Heart right ventricle (tissue), 16 donors: ENCODE measurements at places on chromosomes 2 and 18. TPM values are rescaled to one million over a fixed set of nuclear protein-coding genes. Genes with fewer than 3 reads are reported as not detected.

GRCh38 chr18:9658087-9658641 lies 43.8 kb upstream of the PPP4R1 start:
- DNase-seq = no peak

DNA sequence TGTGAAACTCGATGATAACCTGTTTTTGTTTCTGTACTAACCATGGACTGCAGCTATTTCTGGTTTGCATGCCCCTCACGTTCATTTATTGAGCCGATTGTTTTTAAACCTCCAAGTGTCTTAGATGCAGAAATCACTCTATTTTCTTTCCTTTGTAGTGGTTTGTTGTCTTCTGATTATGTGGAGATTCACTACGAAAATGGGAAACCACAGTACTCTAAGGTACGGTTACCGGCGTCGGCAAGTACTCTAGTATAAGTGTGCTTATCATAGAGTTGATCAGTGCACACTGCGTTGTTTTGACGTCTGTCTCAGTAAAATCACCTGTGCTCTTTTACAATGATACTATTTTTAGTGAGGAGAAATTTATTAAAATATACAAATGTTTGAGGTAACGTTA lies 87.4 kb downstream of the ADAM23 start:
- no peak for DNase-seq

DNA sequence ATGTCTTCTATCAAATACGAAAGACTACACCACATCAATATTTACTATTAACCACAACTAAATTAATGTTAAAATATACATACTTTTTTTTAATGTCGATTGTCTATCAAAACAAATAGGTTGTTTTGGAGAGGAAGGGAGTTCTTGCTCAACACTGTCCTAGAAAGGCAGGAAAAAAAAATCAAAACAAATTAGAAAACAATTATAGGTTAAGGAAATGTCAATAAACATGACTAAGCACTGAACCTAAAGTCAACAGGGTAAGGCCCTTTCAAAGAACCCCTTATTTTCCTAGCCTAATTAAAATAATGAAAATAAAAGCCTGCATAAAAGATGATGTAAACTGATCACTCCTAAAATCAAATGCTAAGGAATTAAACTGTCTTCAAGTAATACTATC lies 2.8 kb downstream of the CEP76 start:
- no peak for DNase-seq

DNA sequence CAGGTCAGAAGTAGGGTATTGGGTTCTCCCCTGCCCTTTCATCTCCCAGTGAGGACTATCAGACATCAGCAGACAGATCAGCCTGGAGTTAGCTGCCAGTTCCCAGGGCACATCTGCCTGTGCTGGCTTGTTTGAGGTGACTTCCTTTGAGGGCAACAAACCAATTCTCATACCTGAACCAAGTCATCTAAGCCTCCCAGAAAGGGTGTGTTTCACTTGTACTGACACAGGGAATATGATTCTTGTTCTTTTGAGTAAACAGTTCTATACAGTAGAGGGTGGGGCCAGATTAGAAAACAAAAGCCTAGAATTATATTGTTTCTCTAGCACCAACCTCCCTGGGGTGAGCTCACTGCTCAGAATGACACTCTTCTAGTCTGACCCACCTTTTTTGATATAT lies 591.9 kb downstream of the SLC4A3 start:
- DNase-seq = no peak

The ZEB2 gene
- 26.0 TPM for polyA plus RNA-seq

DNA sequence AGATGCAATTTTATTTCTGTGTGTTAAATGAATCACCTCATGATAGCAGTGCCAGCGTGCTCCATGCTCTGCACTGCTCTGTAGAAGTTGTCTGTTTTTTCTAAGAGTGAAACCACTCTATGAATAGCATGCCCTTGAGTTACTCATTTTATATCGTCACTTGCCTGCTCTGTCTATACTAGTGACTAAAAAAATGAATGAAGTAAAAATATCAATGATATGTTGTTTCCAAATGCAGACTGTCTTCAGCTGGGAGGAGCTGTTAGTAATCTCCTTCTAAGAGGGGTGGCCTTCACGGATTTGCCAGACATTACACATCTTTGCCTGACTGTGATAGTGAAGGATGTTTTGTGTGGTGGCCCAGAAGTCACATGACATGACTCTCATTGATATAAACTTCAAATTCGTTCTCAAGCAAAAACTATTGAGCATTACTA lies 852.1 kb downstream of the CNTNAP5 start:
- no peak for DNase-seq

- no peak for DNase-seq
Measured at GRCh38 chr2:98734823-98735260, 3.9 kb upstream of the MGAT4A start.

The MYO5B gene
- polyA plus RNA-seq = 0.44 TPM

The TNFAIP6 gene
- 5.1 TPM for polyA plus RNA-seq

GRCh38 chr18:12012697-12013096 lies 31.4 kb downstream of the IMPA2 start:
- DNase-seq = no peak

DNA sequence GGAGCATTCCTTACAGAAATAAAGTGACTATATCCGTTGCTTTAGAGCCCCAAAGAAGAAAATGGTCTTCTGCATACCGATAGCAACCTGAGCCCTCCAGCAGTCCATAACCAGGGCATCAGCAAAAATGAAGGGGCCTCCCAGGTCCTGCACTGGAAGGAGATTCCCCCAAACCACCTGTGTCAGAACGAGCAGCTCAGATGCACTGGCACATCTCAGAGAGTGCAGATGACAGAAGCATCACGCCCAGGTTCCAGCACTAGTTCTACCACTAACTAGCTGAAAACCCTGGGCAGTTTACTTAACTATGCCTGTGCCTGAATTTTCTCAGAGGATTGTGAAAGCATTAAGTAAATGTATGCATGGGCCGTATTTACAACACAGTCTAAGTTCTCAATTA lies 466.7 kb upstream of the MYT1L start:
- DNase-seq = no peak

DNA sequence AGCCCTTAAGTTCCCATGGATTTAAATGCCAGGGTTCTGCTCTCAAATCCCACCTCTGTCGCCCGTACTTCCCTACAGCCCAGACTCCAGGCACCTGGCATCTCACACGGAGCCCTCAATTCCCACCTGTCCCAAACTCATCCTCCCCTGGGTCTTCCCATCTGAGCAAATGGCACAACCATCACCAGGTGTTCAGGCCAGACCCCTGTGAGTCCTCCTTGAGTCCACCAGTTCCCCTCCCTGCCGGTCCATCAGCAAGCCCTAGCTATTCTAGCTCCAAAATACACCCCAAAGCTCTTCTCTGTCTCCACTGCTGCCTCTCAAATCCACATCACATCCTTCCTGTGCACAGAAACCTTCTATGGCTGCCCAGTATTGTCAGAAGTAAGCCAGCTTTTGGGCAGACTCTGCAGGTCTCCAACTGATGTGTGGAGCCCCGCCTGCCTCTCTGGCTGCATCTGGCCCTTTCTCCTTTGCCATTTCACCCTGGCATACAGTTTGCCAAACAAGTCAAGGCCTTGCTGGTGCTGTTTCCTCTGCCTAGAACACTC lies 67.7 kb downstream of the DNMT3A start:
- DNase-seq = no peak

The SERPINB13 gene
- polyA plus RNA-seq = not detected

The FEZ2 gene
- 16.4 TPM for polyA plus RNA-seq

DNA sequence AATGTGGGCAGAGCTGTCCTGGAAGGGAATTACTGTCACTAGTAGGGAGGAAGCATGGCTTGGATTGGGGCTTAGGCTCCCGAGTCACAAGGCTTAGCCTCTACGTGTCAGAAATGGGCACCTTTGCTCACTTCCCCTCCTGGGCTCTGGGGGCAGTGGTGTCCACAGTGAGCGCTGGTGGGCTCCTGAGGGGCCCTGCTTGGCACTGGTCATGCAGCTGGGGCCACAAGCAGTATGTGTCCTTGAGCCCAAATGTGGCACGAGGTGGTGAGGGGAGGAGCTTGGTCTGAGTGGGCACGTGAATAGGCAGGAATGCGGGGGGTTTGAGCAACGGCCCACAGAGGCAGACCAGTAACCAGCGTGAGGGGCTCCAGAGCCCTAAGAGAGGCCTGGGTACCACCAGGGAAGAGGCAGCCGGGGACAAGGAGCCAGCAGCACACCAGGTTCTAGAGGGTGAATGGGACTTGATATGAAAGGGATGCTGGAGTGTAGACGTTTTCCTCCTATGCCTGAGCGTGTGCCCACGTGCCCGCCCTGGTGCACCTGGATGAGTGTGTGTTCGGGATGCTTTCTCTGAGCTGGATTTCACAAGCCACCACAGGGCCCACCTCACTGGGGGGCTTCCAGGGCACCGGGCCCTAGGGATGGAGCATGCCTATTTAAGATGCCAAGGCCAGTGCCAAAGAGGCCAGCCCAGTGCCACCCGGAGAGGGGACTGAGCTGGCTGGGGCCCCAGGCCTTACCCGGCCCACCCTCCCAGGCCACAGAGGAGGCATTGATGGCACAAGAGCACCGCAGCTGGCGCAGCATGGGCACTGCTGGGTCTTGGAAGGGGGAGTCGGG lies 22.8 kb upstream of the PTMA start:
- DNase-seq = no peak

DNA sequence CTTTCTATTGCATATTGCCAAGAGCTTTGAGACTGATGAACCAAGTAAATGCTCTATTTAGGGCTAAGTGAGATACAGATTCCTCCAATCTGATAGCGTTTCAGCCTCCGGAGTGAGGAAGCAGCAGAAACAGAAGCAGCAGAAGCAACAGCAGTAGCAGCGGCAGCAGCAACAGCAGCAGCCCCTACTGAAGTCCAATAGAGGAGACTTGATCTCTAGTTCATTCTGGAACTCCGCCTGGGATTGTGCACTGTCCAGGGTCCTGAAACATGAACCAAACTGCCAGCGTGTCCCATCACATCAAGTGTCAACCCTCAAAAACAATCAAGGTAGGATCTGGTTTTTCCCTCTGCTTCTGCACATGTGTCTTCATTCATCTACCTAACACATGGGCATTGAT lies at the start of gene DPP10:
Gene DPP10 (plus strand): TSS at position 132 of the 400 bp plus-strand sequence.
- no peak for DNase-seq

The CCBE1 gene
- 0.29 TPM for polyA plus RNA-seq

- no peak for DNase-seq
Measured at GRCh38 chr2:16612490-16612889, 53.1 kb downstream of the CYRIA start.

- no peak for DNase-seq
Measured at GRCh38 chr2:6683516-6683915, 182.2 kb downstream of the CMPK2 start.

- no peak for DNase-seq
Measured at GRCh38 chr18:6807515-6808257, 78.2 kb downstream of the ARHGAP28 start.

- DNase-seq = no peak
Measured at GRCh38 chr18:45353530-45353929, 261.7 kb upstream of the SLC14A2 start.
